ENCODE measurements at places on chromosomes 7 and 10.

GRCh38 chr7:40777730-40778312 lies 643.0 kb downstream of the SUGCT start:
- no peak for DNase-seq

DNA sequence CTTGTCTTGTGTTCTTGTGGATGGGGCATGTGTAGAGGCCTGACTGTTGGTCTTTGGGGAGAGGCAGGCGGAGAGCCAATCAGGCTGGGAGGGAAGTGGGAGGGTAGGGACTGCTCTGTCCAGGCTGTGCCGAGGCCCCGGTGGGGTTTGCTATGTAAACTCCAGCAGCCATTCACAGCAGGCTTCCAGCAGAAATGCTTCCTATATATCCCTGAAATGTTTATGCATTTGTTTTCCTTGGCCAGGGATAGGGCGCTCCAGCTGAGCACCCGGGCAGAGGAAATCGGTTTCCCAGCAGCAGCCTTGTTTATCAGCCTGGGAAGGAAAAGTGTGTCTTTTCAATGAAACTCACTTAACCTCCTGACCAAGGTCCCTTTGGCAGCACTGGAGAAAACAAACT lies 18.3 kb upstream of the AQP1 start:
- DNase-seq = no peak

GRCh38 chr7:26428571-26428970 lies 136.9 kb downstream of the SNX10 start:
- no peak for DNase-seq

GRCh38 chr10:91033324-91033950 lies 112.5 kb upstream of the ANKRD1 start:
- no peak for DNase-seq
